ENCODE measurements at places on chromosomes 7 and 10. TPM values are rescaled to one million over a fixed set of nuclear protein-coding genes. Genes with fewer than 3 reads are reported as not detected.

DNA sequence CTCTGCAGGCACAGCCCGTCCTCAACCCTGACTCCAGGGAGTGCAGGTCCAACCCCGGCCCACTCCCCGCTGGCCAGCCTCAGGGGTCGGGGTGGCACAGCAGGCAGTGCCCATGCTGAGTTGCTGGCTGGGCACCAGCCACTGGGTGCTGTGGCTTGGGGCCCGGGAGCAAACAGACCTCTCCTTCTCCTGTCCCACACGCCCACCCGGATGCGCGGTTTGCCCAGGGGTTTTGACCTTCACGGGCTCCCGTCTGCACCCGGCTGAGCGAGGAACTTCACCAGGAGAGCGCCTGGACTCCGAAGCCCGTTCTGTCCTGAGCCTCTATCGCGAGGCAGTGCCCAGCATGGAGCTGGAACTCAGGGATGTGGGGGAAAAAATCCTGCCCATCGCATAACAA is 2.6 kb upstream of the GRIFIN start:
- DNase-seq, result no peak

DNA sequence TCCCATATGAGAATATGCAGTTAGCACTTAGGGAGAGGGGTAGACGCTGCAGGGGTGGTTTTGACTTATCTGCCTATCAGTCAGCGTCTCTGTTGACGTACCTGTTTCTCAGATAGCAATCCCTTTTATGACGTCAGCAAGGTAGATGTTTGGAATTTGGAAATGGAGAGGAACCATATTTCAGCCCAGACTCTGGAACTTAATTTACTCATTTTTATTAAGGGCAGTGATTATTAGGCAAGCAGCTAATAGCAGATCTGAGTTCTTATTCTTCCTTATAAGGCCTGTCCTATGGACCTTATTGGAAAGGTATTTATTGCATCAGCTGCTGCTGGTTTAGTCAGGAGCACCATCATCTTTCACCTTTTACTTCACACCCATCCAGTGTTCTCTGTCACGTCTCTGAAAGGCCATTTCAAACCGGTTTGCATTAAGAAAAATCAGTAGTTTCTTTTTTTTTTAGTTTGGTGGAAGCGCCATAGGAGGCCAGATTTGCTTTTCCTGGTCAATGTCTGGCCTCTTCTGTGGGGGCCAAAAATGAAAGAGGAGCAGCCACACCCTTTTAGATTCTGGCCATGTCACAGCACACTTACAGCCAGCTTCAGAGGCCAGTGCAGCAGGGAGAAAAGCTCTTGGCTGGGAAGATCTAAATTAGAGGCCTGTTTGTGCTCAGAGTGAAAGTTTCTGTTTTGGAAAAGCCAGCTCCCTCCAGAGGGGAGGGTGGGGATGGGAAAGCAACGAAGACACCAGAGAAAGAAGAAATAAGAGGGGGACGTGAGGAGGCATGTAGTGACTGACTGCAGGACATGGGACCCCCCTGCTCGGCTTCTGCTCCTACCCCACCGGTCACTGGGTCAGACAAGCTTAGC is 146.3 kb downstream of the TCF7L2 start:
- DNase-seq, result peak; percentile 5

GRCh38 chr10:128160297-128160711 is 34.1 kb upstream of the MKI67 start:
- DNase-seq, result no peak

DNA sequence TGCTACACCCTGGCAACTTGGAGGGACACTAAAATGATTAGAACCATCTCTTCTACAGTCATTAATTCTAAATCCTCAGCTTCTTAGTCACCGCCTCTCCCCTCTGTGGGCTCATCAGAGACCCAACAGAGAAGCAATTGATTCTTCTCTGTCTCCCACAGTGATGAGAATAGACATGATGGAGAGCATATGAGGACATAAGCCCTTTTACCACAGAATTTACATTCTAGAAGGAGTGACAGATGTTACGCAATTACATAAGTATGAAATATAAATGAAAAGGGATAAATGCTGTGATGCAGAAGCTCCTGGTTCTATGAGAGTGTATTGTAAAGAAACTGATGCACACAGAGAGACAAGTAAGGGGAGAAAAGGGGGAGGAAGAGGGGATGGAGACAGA is 18.1 kb upstream of the ABCB5 start:
- no peak for DNase-seq

DNA sequence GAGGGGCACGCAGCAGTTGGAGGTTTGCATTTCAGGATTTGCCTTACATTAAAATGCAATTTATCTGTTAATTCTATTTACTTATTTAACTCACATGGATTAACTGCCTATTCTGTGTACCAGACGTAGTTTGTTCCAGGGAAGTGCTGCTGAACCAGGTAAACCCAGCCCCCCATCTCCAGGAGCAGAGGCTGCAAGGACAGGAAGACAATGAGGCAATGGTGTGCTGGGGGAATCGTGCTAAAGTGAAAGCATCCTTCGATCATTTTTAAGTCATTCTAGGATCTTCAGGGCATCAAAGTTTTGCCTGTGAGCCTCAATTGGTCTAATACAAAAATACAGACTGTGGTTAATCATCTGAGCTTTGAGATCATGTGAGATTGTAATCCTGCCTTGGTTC is 166.4 kb downstream of the DNAJB6 start:
- DNase-seq, result peak; percentile 2

DNA sequence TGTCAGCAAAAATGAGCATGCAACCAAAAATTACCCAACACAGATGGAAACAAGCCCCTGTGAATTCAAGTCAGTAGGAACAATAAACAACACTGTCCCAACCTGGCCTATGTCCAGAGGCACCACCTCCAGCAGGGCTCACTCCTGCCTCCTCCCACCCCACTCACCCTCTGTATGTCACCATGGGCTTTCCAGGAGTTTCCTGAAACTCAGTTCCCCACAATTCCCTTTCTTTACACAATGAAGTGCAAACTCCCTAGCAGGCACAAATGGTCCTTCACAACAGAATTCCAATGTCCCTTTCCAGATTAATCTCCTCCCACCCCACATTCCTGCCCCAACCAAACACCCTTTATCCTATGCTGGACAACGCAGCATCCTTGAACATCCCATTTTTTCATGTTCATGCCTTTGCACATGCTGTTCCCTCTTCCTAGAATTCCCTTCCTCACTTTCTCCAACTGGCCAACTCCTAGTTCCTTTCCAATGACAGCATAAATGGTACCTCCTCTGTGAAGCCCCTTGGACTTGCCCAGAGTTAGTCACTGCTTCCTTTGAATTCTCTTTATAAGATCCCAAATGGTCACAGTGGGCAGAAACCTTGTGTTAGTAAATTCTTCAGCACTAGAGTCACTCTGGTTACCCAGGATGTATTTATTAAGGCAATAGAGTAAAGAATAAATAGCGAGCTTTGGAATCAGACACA is 157.5 kb downstream of the SLIT1 start:
- DNase-seq, result peak; percentile 26

DNA sequence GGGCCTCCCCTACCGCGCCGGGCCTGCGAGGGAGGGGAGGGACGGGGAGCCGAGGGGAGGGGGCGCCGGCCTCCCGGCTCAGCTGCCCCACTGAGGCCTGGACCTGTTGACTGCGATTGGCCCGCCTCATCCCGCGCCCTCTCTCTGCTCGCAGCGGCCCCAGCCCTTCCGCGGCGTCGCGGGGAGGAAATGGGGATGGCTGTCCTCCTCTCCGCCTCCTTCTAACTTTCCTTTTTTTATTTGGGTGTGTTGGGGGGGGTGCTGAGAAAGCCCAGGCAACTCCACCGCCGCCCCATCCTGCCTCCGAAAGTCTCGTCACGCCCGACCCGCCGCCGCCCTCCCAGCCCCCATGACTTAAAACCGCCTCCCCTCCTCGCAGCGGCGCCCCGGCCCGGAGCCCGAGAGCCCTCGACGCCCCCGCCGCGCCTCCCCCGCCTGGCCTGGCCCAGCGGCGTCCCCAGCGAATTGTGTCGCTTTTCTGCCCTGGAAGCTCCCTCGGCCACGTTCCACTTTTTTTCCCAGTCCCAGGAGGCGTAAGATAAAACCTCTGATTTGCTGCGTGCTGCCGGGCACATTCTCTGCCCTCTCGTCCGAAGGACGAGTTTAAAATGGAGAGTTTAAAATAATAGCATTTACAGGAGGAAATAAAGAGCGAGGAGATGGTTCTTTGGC is 842 bp upstream of the SKIDA1 start:
- DNase-seq, result peak; percentile 95

- no peak for DNase-seq
Measured at GRCh38 chr10:52566471-52567246, 205.9 kb downstream of the MBL2 start.

- DNase-seq, result no peak
Measured at GRCh38 chr10:109977382-109977806, 30.4 kb upstream of the ADD3 start.

The FAM237B gene
- total RNA-seq, result not detected

Measured in mesenteric fat pad (tissue), 1 donor.